ENCODE measurements at places on chromosomes 11 and 22. TPM values are rescaled to one million over a fixed set of nuclear protein-coding genes. Genes with fewer than 3 reads are reported as not detected.
A peak's percentile ranks its signal among the peaks of the same experiment; 100 is the strongest.

DNA sequence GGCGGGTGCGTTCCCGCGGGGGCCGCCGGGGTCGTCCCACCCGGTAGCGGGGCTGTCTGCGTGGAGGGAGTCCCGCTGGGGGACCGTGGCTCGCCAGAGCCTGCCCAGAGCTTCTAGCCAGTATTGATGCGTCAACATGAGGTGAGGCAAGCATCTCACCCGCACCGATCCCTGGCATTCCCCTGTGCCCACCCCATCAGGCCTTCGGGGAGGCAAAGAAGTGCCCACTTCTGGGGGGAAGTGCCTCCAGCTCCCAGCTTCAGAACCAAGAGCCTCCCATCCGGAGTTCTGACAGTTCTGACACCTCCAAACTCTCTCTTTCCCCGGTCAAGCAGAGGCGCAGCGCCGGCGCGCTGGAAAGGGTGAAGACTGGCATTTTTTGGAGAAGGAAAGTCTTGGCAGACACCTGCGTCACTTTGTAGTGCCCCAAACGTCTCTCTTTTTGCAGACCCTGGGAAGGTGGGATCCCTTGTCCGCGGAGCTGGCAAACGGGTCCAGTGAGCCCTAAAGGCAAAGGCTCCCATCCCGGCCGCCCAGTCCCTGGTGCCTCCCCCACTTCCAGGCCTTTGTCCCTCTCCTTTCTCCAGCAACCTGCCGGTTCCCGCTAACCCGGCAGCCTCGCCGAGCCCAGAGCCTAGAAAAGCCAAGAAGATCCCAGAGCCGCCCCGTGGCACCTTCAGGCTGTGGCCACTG lies 3.2 kb upstream of the PAX6 start:
- peaks cover 10% of the 10 kb centered on the region for H3K36me3 ChIP-seq
- no peak overlapping the region for H3K27ac ChIP-seq
- peak; percentile 20 for DNase-seq
- peaks cover 94% of the 10 kb centered on the region for H3K27me3 ChIP-seq

CARD16 gene
- total RNA-seq, result not detected

GRCh38 chr11:105975128-105975527 lies 46.9 kb downstream of the MSANTD4 start:
- no peaks in the 10 kb centered on the region for H3K36me3 ChIP-seq
- no peak overlapping the region for H3K27ac ChIP-seq
- no peaks in the 10 kb centered on the region for H3K27me3 ChIP-seq
- H3K4me3 ChIP-seq, result no peak overlapping the region
- H3K4me1 ChIP-seq, result no peaks in the 10 kb centered on the region
- no peak for DNase-seq

GRCh38 chr11:63869683-63870082 lies 30.8 kb downstream of the MARK2 start:
- DNase-seq, result no peak
- H3K36me3 ChIP-seq, result no peaks in the 10 kb centered on the region
- H3K27ac ChIP-seq, result peak overlapping the region; percentile 27
- H3K4me1 ChIP-seq, result peaks cover 52% of the 10 kb centered on the region

SCGB1D2 gene
- not detected for total RNA-seq

OR5B21 gene
- not detected for total RNA-seq

BATF2 gene
- 0.30 TPM for total RNA-seq

DNA sequence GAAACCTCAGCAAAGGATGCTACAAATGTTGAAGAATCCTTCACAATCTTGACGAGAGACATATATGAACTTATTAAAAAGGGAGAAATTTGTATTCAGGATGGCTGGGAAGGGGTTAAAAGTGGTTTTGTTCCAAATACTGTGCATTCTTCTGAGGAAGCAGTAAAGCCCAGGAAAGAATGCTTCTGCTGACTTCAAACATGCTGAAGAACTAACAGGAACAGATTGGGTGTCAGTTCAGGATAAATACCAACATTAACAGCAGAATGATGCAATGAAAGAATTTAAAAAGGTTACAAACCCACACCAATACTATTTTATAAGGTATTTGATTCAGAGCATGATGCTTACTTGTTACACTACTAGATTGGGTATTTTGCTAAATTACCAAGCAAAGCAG lies 33.9 kb downstream of the RAB39A start:
- no peak for DNase-seq
- H3K4me3 ChIP-seq, result no peak overlapping the region
- H3K27me3 ChIP-seq, result no peaks in the 10 kb centered on the region
- no peak overlapping the region for H3K27ac ChIP-seq

DNA sequence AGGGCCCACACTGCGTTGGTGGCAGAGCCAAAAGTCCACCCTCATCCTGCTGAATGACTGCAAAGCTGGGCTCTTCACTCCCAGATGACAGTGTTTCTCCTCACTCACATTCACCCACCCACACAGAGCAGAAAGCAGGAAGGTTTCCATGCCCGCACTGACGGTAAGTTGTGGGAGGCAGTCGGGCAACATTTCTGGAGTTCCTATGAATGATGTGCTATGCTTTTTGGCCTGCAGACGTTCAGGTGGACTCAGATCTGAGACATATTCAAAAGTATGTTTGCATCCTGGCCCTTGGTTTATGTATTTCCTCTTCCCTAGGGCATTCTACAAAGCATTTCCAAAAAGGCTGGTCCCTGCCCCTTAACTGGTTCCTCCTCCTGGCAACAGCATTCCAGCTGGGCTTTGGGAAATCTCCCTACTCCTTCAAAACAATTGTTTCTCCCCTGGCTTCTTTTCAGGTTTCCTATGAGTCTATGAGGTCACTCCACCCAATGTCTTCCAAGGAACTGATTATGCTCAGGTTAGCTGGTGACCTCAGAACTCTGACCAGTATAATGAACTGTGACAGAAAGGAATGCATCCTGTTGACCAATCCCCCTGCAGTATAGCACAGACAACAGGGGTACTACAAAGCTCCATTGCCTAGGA lies 36.4 kb downstream of the PACSIN2 start:
- no peaks in the 10 kb centered on the region for H3K27me3 ChIP-seq
- H3K36me3 ChIP-seq, result peaks cover 3% of the 10 kb centered on the region
- peak overlapping the region; percentile 1 for H3K27ac ChIP-seq
- H3K4me1 ChIP-seq, result peaks cover 24% of the 10 kb centered on the region
- no peak for DNase-seq

- H3K4me3 ChIP-seq, result no peak overlapping the region
- peaks cover 16% of the 10 kb centered on the region for H3K27me3 ChIP-seq
- no peak overlapping the region for H3K27ac ChIP-seq
- no peaks in the 10 kb centered on the region for H3K4me1 ChIP-seq
Measured at GRCh38 chr22:30830907-30831306, 136.2 kb downstream of the OSBP2 start.

LMO2 gene
- total RNA-seq, result 0.49 TPM

DNA sequence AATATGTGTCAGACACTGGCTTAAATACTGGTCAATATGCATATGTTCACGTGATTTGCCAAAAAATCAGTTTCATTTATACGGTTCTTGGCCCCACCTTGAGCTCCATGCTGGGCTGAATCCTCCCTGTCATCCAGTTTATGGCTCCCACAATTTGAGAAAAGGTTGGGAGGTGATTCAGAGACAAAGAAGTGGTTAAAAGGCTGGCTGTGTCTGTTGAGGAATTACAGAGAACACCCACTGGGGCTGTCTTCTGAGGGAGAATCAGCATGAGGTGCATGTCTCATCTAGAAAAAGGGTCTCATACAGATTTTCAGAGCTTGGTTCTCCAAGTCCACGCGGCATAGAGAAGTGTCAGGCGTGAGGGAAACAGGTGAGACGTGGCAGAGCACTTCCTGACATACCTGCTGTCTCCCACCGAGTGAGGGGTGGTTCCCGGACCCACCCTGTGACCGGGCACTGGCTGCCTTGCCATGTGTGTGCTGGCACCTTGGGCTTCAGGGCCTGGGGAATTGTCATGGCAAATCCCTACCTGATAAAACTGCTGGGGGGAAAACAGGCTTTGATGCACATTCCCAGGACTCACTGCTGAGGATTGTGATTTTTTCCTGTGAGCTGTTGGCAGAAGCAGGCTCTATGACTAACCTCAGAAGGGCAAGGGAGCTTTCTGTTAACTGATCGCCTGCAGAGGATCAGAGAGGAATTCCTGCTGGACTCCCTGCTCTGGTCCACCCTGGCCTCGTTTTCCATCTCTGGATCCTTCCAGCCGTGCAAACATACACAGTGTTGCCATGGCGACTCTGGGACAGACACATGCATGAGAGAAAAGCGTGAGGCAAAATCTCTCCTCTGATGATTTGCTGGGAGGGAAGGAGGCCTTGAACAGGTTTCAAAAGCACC lies 223.6 kb downstream of the ADAMTS15 start:
- H3K4me3 ChIP-seq, result no peak overlapping the region
- DNase-seq, result peak; percentile 16
- peaks cover 3% of the 10 kb centered on the region for H3K36me3 ChIP-seq
- peaks cover 27% of the 10 kb centered on the region for H3K4me1 ChIP-seq
- H3K27me3 ChIP-seq, result no peaks in the 10 kb centered on the region

DNA sequence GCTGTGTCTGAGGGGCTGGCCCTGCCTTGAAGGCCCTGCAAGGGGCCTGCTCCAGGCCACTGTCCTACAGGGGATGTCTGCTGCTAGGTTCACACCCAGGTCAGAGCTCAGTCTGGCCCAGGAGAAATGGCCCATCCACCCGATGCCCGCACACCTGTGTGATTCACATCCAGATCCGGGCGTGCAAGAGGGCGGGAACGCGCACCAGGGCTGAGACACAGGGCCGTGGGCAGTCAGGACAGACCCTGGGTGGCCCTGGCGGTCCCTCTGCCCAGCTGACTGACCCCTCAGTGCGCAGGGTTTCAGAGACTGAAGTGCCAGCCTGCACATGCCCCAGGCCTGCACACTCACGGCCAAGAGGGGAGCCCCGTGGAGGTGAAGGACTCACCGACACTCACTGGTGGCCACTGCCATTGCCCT lies 7.4 kb downstream of the TOLLIP start:
- DNase-seq, result no peak
- H3K4me3 ChIP-seq, result no peak overlapping the region
- H3K27me3 ChIP-seq, result no peaks in the 10 kb centered on the region
- no peaks in the 10 kb centered on the region for H3K36me3 ChIP-seq

- H3K4me3 ChIP-seq, result no peak overlapping the region
- DNase-seq, result no peak
- no peak overlapping the region for H3K27ac ChIP-seq
- H3K36me3 ChIP-seq, result peaks cover 5% of the 10 kb centered on the region
Measured at GRCh38 chr11:77353131-77353530, 51.6 kb upstream of the GDPD4 start.

- H3K27ac ChIP-seq, result no peak overlapping the region
- H3K4me1 ChIP-seq, result peaks cover 6% of the 10 kb centered on the region
- H3K36me3 ChIP-seq, result no peaks in the 10 kb centered on the region
- DNase-seq, result no peak
Measured at GRCh38 chr22:22655452-22656290, 11.3 kb downstream of the GGTLC2 start.

GRCh38 chr11:95802806-95803205 lies 12.5 kb downstream of the CEP57 start:
- H3K4me1 ChIP-seq, result no peaks in the 10 kb centered on the region
- peaks cover 51% of the 10 kb centered on the region for H3K36me3 ChIP-seq
- no peak overlapping the region for H3K27ac ChIP-seq
- no peak for DNase-seq

STX5 gene
- 27.2 TPM for total RNA-seq

DNA sequence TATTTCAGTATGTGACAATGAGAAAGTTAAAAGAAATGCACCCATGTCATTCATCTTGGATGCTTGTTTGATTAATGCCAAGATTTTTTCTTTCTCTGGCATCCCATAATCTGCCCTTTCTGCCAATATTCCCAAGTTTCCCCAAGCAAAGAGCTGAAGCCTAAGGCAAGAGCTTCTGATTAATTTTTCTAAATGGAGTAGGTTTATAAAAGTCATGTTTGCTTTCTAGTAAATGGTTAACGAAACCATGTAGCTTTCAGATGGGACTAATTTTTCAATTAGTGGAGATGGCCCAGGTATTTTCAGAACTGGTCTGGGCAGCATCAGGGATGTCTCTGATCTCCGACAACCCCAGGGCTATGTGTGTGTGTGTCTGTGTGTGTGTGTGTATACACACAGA lies 55.3 kb downstream of the LRRC4C start:
- H3K36me3 ChIP-seq, result no peaks in the 10 kb centered on the region
- peaks cover 20% of the 10 kb centered on the region for H3K4me1 ChIP-seq
- no peak overlapping the region for H3K4me3 ChIP-seq
- no peaks in the 10 kb centered on the region for H3K27me3 ChIP-seq

GRCh38 chr22:22226448-22227187 lies 18.0 kb upstream of the VPREB1 start:
- DNase-seq, result no peak
- H3K27me3 ChIP-seq, result peaks cover 42% of the 10 kb centered on the region
- no peak overlapping the region for H3K4me3 ChIP-seq
- no peak overlapping the region for H3K27ac ChIP-seq
- H3K36me3 ChIP-seq, result no peaks in the 10 kb centered on the region
- H3K4me1 ChIP-seq, result peaks cover 3% of the 10 kb centered on the region

DNA sequence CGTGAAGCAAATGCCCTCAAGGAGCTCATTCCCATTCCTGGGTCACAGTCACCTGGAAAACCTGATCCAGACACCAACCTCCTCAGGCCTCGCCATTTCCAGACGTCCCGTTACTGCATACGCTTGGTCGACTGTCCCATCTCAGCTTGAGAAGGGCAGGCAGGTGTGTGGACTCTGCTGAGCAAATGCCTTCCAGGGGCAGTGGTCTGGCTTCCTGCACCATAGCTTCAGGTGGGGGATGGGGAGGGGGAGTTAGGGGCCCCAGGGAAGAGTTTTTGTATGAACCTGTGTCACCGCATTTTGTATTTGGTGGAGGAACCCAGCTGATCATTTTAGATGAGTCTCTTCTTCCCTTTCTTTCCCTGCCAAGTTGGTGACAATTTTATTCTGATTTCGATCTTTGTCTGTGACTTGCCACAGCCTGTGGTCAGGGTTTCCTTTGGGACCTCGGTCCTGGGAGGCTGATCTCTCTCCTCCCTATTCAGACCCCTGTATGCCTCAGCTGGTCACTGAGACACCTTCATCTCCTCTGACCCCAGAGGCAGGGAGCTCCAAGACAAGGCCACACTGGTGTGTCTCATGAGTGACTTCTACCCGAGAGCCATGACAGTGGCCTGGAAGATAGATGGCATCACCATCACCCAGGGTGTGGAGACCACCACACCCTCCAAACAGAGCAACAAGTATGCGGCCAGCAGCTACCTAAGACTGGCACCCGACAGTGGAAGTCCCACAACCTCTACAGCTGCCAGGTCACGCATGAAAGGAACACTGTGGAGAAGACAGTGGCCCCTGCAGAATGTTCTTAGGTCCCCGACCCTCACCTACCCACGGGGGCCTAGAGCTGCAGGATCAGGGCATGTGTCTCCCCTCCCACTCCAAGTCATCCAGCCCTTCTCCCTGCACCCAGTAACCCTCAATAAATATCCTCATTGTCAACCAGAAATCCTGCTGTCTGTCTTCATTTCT lies 22.9 kb downstream of the IGLL5 start:
- H3K27me3 ChIP-seq, result peaks cover 58% of the 10 kb centered on the region
- H3K27ac ChIP-seq, result no peak overlapping the region
- no peak for DNase-seq
- H3K36me3 ChIP-seq, result no peaks in the 10 kb centered on the region
- H3K4me1 ChIP-seq, result no peaks in the 10 kb centered on the region

Measured in neural crest cell (in vitro differentiated cells).